ENCODE measurements at places on chromosomes 7 and 10. TPM values are rescaled to one million over a fixed set of nuclear protein-coding genes. Genes with fewer than 3 reads are reported as not detected.

The PIP gene
- total RNA-seq, result not detected

The PLAC9 gene
- not detected for total RNA-seq

The NPC1L1 gene
- total RNA-seq, result not detected

The TRIM74 gene
- total RNA-seq, result not detected

The MACC1 gene
- not detected for total RNA-seq

Measured in SJSA1 (cell line).